ENCODE measurements at places on chromosomes 5 and 9.

- DNase-seq = no peak
These were observed 1.4 kb downstream of the ODF2 start for GRCh38 chr9:128457207-128457606.

GRCh38 chr9:97710356-97711222, 13.4 kb upstream of the XPA start:
- peak; percentile 3 for DNase-seq

- no peak for DNase-seq
These were observed 237.9 kb downstream of the CACNA1B start for GRCh38 chr9:138115506-138115905.

DNA sequence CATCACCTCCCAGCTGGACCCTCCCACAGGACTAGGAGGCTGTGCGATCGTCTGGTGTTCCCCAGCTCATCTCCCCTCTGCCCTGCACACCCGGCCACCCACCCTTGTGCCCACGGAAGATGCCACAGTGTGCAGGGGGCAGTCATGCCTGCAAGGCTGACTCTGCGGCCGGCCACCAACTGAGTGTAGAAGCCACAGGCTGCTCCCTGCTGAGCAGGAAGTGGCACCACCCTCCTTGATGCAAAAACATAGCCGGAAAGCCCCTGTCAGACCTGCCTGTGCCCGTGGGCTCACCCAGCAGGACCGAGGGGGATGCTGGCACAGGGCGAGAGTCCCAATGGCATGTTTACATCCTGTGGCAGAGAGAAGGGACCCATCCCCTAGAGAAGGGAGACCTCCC, 40.3 kb upstream of the SLC12A7 start:
- no peak for DNase-seq

GRCh38 chr5:125891061-125891725, 532.0 kb upstream of the GRAMD2B start:
- no peak for DNase-seq

DNA sequence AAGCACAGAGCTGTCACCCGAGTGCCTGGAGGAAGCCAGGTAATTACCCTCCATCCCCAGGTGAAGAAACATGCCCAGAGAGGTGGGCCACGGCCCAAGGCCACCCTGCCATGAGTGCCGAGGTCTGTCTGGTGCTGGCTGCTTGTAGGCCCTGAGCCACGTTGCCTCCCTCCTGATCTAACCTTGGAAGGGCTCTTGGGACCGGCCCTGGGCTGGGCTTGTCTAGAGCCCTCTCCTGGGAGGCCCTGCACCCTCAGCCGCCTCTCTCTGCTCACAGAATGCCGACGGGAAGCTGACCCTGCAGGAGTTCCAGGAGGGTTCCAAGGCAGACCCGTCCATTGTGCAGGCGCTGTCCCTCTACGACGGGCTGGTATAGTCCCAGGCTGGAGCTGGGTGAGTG, 39.4 kb upstream of the HMCN2 start:
- DNase-seq = no peak

DNA sequence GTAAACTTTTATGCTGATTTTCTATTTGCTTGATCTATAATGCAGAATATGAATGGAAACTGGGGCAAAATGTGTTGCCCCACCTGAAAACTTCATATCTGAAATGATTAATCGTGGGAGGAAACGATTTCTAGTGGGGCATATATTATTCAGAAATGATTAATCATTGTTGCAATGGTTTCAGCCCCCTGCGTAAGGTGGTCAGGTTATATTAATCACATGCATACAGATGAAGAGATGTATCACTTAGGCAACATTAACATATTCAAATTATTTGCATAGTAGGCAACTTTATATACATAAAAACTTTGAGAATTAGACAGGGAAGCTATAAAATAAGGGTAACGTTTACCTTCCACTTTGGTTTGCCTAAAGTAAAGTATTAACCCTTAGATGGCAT, 49.8 kb downstream of the LSM11 start:
- DNase-seq = no peak

DNA sequence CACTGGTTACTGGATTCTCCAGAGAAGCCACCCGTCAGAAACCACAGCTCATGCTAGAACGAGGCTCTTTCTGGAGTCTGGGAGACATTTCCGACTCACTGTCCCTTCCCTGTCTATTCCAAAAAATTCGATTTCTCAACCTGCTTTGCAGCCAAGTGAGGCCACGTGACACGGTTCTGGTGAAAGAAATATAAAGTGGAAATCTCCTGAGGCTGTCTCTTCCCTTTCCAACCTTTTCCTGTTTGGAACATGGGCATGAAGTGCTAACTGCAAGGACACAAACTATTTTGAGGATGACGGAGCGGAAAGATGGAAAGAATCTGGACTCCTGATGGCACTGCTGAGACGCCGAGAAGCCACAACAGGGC, 6.1 kb upstream of the PTGS1 start:
- no peak for DNase-seq

DNA sequence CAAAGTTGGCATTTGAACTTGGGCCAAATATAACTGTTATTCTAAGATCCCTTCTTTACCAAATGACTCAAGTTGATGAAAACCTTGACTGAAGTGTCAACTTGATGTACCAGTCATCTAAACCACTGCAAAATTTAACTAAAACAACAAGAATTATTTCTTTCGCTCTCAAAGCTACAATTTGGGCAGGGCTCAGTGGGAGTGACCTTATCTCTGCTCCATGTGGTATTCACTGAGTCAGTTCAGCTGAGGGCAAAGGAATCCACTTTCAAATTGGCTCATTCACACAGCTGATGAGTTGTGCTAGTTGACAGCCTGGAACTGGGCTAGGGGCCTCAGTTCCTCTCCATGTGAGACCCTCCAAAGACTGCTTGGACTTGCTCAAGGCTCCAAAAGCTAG, 166.3 kb downstream of the RORB start:
- DNase-seq = no peak

Data from stimulated activated CD4-positive, alpha-beta T cell treated with anti-CD3 and anti-CD28 coated beads, Interleukin-15, amount 100 ng/mL, for 1 hour (primary cell).